ENCODE measurements at places on chromosomes 5 and 9.
A peak's percentile ranks its signal among the peaks of the same experiment; 100 is the strongest.

GRCh38 chr5:94467954-94468930 is 150.2 kb downstream of the KIAA0825 start:
- no peak for DNase-seq

DNA sequence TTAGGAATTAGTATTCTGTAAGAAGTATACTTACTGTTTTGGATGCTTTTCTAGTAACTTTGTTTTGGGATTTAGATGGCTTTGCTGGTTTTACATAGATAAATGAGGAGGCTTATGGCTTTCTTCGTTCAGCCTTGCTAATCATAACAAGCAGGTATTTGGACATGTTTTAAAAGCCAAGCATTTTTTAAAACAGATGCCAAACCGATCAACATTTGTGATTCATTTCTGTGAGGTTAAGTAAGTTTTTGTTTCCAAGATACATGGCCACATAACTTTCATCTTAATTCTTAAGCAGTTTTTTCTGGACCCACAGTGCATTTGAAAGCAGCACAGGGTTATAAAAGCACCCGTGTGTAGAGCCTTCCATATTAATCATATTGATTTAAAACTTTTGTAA is 21.7 kb downstream of the TARS1 start:
- no peak for DNase-seq

- no peak for DNase-seq
Measured at GRCh38 chr9:101333490-101333889, 51.3 kb downstream of the BAAT start.

GRCh38 chr9:34403554-34404380 is 27.1 kb upstream of the MYORG start:
- DNase-seq = peak; percentile 69

- DNase-seq = no peak
Measured at GRCh38 chr5:137359941-137360340, 139.2 kb downstream of the SPOCK1 start.

DNA sequence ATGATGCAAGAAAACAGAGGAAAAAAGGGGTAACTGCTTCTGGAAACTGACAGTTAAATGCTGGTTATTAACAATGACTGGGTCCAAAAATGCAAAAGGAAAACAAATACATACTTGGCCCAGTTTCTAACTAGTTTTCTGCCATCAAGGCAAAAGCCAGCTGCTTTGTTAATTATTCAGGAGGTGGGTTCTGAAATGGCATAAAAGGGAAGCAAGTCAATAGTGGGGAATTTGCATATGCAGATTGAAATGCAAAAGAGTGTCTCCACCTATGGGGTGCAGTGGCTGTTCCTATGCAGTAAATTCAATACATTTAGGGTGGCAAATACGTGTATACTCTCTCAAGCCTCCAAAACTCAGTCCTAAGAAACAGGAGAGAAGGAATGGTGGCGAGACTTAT is 33.4 kb downstream of the BARHL1 start:
- no peak for DNase-seq

DNA sequence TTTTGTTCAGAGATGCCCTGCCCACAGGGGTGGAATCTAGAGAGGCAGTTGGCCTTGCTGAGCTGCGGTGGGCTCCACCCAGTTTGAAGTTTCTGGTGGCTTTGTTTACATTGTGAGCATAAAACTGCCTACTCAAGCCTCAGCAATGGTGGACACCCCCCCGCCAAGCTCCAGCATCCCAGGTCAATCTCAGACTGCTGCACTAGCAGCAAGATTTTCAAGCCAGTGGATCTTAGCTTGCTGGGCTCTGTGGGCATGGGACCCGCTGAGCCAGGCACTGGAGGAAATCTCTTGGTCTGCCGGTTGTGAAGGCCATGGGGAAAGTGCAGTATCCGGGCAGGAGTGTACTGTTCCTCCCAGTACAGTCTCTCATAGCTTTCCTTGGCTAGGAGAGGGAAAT is 55.5 kb downstream of the MINAR2 start:
- no peak for DNase-seq

DNA sequence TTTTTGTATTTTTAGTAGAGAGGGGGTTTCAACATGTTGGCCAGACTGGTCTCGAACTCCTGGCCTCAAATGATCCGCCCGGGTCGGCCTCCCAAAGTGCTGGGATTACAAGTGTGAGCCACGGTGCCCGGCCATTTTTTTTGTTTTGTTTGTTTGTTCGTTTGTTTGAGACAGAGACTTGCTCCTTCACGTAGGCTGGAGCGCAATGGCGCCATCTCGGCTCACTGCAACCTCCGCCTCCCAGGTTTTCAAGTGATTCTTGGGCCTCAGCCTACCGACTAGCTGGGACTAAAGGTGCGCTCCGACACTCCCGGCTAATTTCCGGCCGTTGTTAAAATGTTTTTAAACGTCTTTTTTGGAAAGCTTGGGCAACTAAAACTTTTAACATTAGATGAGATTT is 54.0 kb downstream of the SHOC1 start:
- DNase-seq = no peak

GRCh38 chr9:108924466-108924865 is 9.5 kb downstream of the ELP1 start:
- no peak for DNase-seq
